ENCODE measurements at places on chromosomes 2 and 18.

DNA sequence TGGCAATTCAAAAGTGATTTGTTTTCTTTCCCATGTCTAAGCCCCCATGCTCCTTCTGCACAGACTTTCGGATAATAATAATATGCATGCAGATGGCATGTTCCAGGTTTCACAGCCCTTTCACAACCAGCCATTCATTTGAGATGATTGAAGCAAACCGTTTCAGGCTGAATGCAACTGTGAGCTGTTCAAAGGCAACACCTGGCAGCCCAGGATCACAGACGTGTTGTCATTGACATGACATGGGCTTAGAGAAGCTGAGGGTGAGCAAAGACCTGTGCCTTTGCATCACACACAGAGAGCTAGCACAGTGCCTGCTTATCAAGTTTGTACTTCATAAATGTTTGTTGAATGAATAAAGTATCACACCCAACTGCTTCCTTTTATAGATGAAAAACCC, 12.4 kb upstream of the ERMN start:
- no peak for DNase-seq

- DNase-seq, result no peak
These were observed 81.8 kb upstream of the ADAM23 start for GRCh38 chr2:206361407-206362045.

- no peak for DNase-seq
These were observed 56.0 kb downstream of the UBE2E3 start for GRCh38 chr2:181036445-181036844.

GRCh38 chr2:191804766-191805165, 42.1 kb downstream of the CAVIN2 start:
- DNase-seq, result no peak

DNA sequence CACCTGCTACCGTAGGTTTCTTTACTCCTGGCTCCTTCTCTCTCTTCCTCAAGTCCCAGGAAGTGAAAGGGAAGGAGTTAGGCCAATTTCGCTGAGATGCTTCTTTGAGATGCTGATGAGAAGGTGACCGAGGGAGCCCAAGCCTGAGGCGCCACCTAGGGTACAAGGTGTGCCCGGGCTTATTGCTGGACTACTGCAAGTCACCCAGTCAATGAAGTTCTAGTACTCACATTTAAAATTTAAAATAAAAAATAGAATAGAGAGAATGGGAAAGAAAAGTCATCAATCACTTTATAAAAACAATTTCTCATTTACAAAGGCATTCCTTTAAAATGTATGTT, 45.3 kb downstream of the ACAA2 start:
- DNase-seq, result no peak

DNA sequence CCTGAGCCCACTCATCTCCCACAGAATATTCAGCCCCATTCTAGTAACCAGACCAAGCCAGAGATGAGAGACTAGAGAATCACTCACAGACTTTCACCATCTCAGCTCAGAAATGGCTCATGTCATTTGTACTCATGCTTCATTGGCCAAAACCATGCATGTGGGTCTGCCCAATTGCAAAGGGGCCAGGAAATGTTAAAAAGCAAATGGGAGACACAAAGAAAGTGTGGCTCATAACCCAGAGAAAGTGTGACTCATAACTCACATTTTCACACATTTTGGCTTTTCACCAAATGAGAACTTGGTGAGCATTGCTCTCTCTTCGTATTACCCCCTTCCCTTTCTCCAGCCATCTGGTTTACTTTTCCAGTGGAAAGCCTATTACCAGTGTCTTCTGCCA, 66.2 kb downstream of the MDH1 start:
- no peak for DNase-seq

- no peak for DNase-seq
These were observed 68.8 kb downstream of the TSN start for GRCh38 chr2:121824264-121824663.

DNA sequence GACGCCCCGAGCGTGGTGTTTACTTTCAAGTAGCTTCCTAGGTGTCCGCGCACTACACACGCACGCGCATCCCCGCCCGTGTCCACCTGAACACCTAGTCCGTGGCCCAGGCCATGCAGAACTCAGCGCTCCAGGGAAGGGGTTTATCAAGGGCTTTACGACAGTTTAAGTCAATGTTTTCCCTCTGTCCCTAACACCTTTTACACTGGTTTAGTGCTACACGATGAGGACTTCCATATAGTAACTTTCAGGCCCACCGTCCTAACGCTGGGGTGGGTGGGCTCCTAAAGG, 1.4 kb upstream of the BCL2 start:
- DNase-seq, result no peak

- no peak for DNase-seq
These were observed 104.9 kb downstream of the TRABD2A start for GRCh38 chr2:84776011-84776410.

- DNase-seq, result no peak
These were observed 162.5 kb upstream of the EPAS1 start for GRCh38 chr2:46134531-46135227.

All from activated naive CD4-positive, alpha-beta T cell (primary cell).